Right atrium auricular region (tissue), 2 donors: ENCODE measurements at places on chromosomes 16 and 17.

DNA sequence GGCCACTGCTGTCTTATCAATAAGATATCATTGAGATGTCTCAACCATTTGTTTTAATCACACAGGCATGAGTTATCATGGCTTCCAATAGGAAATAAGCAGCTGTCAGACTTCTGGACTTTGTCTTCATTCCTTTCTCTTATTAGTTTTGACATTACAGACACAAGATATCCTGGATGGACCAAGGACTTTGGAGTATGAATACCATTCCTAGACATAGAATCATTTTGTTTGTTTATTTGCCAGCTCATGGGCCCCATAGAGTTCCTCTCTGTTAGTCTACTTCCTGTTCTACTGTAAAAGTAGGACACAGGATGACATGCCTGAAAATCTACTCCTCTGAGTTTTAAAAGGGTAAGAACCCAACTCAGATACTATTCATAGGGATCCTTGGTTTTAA is 77.7 kb upstream of the KCNJ16 start:
- DNase-seq: no peak

DNA sequence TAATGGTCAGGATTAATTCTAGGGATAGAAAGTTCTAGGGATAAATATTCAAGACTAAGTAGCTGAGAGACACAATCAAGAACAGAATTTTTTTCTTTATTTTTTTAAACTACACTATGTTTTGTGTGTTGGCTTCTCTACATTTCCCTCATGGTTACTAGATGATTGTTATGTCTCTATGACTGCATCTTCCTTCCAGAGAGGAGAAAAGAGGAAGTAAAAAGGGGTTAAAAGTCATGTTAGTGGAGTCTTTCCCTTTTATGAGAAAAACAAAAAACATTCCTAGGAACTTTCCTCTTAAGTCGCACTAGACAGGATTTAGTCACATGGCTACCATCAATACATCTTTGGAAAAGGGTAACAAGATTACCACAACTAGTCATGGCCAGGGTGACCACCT is 375.0 kb downstream of the KCNJ2 start:
- no peak for DNase-seq

DNA sequence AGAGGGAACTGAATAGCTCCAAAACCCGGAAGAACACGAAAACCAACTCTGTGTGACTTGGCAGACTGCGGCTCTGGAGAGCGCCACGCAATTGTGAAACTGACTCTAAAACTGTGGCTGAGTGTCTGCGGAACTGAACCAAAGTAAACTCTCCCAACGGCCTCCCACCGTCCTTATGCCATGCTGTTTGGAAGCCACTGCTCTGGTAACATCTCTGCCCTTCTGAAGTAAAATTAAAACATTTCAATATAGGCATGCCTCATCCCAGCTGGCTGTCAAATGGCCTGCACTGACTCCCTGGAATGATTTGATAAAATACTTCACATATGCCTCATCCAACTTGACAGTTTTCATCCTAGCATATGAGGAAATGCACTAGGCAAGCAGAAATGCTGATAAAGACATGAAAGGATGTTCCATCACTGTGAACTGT is 70.2 kb downstream of the PARN start:
- DNase-seq: no peak

GRCh38 chr17:32298721-32299579 is 33.3 kb downstream of the RHBDL3 start:
- no peak for DNase-seq

DNA sequence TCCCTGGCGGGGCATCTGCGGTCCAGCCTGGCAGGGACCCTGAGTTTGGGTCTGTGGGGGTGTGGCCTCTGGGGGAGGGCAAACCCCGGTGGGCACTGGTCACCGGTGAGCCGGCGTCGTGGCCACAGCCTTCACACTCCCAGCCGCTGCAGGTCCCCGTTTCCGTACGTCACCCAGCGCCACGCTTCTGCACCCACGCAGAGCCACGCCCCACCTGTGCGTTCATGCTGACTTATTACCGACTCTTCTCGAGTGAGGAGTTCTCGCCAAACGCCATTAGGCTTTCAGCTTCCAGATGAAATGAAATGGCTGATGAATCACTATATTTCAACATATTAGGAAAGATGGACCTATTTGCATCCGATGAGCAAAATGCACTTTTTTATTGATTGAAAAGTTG is 8.8 kb upstream of the SSTR5 start:
- no peak for DNase-seq

GRCh38 chr16:76565542-76565941 is 288.3 kb downstream of the CNTNAP4 start:
- DNase-seq: no peak

DNA sequence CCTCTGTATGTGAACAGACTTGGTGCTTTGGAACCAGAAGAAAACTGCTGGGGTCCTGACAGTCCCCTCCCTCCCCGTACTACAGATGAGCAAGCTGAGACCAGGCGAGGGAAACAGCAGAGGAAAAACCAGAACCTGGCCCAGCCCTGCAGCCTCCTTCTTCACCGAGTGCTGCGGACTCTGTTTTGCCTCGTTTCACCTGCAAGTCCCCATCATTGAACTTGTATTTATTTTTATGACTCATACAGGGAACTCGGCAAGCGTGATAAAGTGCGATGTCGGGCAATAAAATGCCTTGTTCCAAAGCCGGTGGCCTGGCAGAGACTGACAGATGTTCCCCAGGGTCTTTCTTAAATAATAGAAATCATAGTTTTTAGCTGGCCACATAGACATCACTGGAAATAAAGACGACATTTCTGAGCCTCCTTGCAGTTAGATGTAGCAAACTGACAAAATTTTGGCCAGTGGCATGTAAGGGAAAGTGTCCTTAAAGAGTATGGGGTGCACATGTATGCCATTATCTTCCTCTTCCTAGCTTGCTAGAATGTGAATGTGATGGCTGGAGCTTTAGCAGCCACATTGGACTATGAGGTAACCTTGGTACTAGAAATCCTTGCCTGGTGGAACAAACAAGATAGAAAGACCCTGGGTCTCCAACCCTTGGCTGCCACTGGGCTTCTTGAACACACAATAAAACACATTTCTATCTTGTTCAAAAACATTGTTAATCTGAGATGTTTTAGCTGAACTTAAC is 128.6 kb downstream of the IRF8 start:
- DNase-seq: no peak

DNA sequence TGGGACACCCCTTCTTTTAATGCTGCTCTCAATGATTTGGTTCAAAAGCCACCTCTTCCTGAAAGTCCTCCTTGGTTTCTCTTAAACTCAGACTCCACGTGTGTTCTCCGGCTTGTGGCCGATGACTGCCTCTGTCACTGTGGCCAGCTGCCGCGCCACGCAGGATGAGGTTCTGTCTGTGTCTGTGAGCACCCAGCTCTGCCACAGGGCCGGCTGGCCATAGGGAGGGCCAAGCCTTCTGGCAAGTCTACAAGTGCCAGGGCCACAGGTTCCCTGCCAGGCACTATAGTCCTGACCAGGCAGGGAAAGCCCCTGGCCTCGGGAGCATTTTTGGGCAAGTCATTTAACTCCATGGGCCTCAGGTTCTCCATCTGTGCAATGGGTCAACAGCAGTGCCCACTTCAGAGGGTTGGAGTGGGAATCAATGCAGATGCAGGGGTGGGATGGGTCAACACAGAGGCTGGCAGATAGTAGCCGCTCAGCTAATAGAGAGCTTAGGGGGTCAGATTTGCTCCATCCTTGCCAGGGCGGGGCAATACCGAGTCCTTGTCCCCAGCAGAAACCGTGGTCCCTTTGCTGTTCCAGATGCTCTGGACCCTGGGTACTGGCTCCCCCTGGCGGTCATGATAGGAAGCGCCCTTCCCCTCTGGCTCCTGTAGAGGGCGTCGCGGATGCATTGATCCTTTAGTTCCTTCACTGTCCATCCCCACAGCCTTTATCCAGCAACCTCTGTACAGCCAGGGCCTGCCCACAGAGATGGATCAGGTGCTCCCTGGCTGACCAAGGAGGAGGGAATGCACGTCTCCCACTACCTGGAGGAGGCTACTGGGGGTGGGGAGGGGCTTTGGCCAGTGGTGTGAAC is 19.3 kb upstream of the ADGRG3 start:
- DNase-seq: peak; percentile 85

DNA sequence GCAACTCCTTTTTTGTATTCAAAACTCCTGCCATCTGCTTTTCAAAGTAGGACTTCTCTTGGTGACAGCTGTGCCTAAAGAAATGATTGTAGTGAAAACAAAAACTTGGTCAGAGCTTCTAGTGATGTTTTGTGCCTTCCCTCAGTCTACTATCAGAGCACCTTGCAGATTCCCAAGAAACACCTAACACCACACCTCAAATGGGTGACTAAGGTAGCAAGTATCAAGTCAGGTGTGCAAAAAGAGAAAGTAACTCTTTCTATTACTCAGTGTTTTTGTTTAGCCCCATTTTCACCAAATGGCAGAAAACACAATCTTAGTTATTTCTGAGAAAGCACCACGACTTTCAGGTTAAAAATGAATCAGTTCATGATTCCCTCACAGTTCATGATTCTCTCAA is 2.0 kb upstream of the PMFBP1 start:
- no peak for DNase-seq

DNA sequence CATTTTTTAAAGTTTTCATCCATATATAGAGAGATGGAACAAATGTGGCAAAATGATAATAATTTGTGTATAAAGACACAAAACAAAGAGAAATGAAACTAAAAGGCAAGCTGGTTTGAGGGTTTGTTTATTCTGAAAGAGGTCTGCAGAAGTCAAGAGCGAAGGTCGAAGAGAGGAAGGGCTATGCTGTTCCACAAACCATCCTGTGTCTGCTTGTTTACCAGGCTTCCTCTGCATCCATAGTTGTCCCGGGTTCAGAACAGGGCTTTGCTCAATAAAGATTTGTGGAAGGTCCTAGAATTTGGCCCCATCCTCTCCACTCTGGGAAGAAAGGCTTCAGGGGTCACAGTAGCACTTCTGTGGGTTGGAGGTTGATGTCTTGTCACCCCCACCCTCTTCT is 2.4 kb upstream of the MARVELD3 start:
- no peak for DNase-seq
